ENCODE measurements at places on chromosomes 1 and 21. TPM values are rescaled to one million over a fixed set of nuclear protein-coding genes. Genes with fewer than 3 reads are reported as not detected.

DNA sequence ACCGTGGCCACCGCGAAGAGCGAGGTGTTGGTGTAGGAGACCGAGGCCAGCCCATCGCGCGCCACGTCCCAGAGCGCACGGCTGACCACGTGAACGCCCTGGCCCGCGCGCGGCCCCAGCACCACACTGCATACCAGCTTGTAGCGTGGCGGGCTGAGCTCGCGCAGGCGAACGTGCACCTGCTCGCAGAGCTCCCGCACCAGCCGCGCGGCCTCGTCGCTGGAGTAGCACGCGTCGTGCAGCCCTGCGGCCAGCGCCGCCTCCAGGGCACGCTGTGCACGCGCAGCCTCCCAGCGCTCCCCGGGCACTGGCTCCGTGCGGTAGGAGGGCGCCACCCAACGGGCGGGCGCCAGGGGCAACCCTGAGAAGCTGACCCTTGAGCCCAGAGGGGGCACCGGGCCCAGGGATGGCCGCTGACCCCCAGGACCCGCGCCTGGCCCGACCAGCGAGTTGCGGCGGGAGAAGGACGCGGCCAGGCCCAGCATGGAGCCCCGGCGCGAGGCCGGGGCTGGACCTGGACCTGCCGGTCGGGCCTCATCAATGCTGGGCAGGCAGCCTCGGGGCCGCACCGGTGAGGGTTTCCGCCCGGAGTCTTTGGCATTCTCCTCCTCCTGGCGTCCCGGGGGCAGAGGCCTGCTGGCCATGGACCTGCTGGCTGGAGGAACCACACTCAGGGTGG, 987 bp downstream of the DYNLT4 start:
- no peak for DNase-seq

- DNase-seq = no peak
Measured at GRCh38 chr1:38183747-38184146, 137.2 kb upstream of the POU3F1 start.

Gene TATDN3
- total RNA-seq = 11.5 TPM

Gene FALEC
- total RNA-seq = not detected

DNA sequence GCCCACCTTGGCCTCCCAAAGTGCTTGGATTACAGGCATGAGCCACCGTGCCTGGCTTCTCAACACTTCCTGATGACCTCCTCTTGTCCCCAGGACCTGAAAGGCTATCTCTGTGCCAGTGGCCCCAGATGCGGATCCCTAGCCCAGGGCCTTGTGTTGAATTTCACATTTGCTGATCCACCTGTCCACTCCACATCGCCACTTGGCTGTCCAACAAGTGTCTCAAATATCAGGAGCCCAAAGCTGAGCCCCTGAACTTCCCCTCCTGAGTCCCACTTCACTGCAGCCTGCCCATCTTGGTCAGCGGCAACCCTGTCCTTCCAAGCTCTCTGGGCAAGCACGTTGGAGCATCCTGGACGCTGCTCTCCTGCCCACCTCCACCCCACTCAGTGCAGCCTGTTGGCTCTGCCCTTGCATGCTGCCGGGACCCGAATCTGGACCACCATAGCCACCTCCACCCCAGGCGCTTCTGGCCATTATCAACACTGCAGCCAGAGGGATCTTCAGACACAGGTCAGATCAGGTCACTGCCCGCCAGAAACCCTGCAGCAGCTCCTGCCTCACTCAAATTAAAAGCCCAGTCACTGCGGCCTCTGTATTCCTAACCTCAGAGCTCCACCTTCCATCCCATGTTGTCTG, 352.5 kb upstream of the VAMP3 start:
- no peak for DNase-seq

DNA sequence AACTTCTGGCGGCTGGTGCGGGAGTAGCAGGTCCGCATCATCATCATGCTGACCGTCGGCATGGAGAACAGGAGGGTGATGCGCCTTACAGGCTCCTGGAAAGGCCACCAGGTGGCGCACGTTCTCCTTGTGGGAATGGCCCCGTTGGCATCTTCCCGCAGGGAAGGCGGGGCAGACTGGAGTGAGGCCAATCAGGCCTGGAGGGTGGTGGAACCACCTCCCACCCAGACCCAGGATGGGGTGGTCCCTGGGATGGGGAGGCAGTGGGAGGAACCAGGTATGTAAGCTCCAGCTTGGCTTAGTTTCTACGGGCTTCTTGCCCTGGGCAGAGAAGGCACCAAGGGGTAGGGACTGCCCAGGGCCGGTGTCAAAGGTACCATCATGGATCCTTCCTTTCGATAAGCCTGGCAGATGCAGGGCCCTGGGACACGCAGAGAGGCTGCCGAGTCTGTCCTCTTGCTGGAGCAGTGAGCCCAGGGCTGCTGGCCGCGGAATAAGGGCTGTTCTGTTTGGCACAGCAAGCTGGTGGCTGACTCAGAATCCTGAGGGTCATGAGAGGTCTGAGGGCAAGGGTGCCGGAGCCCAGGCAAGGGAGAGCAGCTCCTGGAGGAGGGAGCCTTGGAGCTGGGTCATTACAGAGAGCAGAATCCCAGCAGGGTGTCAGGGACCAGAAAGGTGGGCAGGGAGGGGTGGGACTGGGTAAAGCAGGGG, 8.7 kb upstream of the LGR6 start:
- peak; percentile 88 for DNase-seq

Gene UMODL1
- total RNA-seq = not detected

DNA sequence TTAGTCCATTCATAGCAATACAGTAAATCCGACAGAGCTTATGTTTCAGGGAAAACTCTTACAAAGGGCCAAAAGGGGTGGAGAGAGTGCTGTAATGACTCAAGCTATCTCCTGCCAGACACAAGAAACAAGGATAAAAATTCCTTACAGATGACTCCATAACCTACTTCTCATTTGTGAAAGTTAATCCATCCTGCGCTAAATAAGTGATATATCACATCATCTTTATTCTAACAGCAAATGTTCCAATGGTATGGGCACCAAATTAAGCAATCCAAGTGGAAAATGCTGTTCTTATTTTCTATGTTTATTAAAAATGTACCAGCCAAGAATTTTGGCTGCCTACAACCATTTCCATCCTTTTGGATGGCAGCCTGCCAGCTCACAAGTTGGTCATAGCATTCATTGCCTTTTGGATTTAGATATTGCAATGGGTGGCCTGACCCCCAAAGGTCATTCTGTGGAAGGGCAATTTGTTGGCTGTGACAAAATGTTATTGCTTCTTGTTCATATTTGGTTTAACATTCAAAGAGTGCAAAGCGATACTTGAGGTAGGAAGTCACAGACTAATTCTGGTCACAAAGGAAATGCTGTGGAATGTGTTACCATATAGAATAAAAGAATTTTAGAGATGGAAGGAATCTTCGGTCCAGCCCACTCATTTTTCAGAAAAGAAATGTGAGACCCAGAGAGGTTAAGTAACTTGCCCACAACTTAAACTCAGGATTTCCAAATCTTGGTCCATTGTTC, 2.8 kb upstream of the ENAH start:
- peak; percentile 91 for DNase-seq

- no peak for DNase-seq
Measured at GRCh38 chr1:2274231-2274928, 46.3 kb downstream of the SKI start.

Gene CASQ2
- not detected for total RNA-seq

- DNase-seq = no peak
Measured at GRCh38 chr1:169012416-169012815, 94.1 kb upstream of the ATP1B1 start.

GRCh38 chr1:229436201-229436600, 2.3 kb upstream of the ACTA1 start:
- no peak for DNase-seq

DNA sequence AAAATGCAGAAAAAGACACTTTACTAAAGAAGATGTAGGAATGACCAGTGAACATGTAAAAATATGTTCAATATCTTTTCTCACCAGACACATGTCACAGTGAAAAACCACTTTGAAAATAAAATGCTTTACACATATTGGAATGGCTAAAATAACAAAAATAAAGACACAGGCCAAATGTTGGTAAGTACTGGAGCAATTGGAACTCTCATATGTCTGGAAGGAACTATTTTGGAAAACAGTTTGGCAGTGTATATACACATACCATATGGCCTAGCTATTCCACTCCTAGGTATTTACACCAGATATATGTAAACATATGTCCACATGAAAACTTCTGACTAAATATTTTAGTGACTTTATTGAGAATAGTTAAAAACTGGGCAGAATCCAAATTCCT, 927.2 kb downstream of the BRINP3 start:
- DNase-seq = no peak

- DNase-seq = no peak
Measured at GRCh38 chr1:219215477-219215876, 41.8 kb downstream of the LYPLAL1 start.

DNA sequence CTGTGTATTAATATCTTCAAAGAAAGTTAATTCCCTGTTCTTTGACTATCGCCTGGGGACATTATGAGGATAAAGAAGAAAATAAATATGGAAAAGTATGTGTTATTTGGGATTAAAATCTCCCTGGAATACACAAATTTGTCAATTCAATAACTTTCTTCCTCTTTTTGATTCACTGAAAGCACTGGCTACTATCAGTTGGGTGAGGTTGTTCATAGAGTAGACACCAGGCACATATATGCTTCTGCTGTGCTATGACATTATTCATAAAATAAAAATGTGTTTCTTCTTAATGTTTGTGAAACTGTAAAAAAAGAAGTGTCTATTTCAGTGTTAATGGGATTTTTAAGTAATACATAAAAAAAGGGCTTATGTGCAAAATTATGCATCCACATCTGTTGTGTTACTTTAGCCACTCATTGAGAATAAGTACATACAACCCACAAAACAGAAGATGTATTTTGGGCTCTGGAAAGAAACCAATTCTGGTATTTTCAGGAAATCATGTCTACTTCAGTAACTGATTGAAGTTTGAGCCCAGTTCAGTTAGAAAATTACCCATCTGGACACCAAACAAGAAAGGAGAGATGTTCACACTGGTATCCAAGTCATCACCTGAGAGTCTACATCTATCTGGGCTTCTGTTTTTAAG, 169.4 kb downstream of the GABPA start:
- DNase-seq = no peak

DNA sequence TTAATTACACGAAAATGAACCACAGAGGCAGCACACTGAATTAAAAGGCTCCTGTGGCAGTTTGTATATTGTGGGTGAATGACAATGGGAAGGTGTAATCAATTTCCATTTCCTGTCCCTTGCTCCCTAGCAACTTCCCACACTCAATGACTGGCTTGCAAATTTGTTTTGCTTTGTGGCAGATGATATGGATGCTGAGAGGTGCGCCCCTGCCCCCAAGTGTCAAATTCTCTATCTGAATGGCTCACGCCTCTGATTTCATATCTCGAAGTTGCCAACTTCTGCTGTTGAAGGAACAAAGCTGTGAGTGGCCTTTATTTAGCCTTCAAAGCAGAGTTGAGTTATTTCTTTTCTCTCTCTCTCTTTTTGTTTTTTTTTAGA, 86.0 kb downstream of the FOXD2 start:
- DNase-seq = no peak

DNA sequence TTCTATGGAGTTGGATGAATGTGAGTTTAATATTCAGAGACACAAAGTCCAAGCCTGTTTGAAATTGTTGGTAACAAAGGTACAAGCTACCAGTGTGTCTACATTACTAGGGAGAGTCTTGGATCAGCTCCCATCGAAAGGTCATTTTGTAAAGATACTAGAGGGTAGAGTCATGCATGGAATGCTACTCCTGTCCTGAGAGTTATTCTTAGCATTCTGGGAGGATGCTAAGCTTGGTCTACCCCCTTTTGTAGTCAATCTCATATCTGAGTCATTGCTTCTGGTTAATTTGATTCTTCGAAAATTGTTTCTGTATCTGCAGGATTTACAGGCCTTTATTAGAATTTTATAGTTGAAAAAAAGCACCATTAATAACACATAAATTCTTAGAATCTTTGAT, 240.2 kb downstream of the ST6GALNAC3 start:
- no peak for DNase-seq

GRCh38 chr1:3905953-3906671, 6.0 kb upstream of the C1orf174 start:
- no peak for DNase-seq

Gene FGR
- not detected for total RNA-seq

GRCh38 chr1:36771660-36772284, 262.5 kb downstream of the GRIK3 start:
- DNase-seq = no peak

Gene CHI3L2
- not detected for total RNA-seq

Gene SELP
- total RNA-seq = not detected

GRCh38 chr1:110384581-110385321, 6.1 kb downstream of the SLC16A4 start:
- peak; percentile 43 for DNase-seq

GRCh38 chr1:203934027-203934426, 72.6 kb downstream of the SNRPE start:
- DNase-seq = no peak

GRCh38 chr1:105459759-105460158, 1596.7 kb upstream of the PRMT6 start:
- no peak for DNase-seq

Gene ABCA4
- not detected for total RNA-seq

Gene RSPH1
- total RNA-seq = 2.6 TPM

Gene SLC35D1
- total RNA-seq = 1.9 TPM

Gene LAMTOR2
- 28.3 TPM for total RNA-seq

DNA sequence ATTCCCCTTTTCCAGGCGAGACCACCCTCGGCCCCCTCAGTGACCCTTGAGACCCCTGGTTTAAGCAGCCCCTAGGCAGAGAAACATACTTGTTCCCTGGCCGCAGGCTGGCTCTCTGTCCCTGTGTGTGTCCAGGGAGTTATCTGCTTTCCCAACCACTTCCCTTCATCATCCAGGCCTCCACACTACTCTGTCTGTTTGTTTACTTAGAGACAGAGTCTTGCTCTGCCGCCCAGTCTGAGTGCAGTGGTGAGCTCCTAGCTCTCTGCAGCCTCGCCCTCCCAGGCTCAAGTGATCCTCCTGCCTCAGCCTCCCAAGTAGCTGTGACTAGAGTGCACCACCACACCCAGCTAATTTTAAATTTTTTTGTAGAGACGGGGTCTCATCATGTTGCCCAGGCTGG, 5.8 kb upstream of the VWA1 start:
- no peak for DNase-seq

Gene KIF26B
- 1.1 TPM for total RNA-seq

DNA sequence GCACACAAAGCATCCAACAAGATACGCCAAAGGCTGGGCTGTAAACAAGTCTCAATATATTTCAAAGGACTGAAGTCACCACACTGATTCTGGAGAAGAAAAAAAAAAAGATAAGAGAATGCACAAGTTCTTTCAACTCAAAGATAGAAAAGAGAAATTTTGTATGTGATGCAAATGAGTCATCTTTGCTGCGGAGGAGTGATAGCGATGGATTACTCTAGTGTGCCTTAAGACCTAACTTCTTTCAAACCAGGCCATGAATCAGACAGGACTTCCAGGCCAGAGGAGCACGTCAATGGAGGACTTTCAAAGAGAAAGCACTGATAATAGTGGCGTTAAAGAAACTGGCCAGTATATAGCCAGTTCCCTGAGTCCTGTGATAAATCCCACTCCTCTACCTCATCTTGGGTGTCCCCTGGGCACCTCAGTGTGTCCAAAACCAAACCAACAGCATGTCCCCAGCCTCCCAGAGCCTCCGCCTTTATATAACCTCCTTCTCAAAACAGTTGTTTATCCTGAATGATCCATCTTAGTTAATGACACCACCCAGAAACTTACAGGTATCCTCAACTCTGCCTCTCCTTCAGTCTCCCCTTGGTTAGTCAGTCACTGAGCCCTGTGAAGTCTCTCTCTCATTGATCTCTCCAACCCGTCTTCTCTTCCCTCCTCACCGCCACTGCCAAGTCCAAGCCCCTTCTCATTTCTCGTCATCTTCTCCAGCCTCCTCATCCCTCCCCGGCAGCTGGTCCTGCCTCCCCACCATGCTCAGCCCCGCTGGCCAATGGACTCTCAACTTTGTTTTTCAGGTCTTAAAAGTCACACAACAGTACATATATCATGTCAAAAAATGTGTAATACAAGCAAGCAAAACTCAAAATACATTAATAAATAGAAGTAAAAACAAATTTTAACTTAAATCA, 47.2 kb upstream of the IFFO2 start:
- no peak for DNase-seq
